Body of pancreas (tissue), 4 donors: ENCODE measurements at places on chromosomes 7 and 10.
A peak's percentile ranks its signal among the peaks of the same experiment; 100 is the strongest.

DNA sequence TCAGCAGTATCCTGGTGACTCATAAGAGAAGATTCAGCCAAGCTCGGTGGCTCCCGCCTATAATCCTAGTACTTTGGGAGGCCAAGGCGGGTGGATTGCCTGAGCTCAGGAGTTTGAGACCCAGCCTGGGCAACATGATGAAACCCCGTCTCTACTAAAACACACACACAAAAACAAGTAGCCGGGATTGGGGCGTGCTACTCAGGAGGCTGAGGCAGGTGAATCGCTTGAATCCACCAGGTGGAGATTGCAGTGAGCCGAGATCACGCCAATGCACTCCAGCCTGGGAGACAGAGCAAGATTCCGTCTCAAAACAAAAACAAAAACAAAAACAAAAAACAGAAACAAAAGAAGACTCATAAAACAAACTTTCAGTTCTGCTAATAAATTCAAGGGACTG, 551.1 kb upstream of the POT1 start:
- DNase-seq: no peak

DNA sequence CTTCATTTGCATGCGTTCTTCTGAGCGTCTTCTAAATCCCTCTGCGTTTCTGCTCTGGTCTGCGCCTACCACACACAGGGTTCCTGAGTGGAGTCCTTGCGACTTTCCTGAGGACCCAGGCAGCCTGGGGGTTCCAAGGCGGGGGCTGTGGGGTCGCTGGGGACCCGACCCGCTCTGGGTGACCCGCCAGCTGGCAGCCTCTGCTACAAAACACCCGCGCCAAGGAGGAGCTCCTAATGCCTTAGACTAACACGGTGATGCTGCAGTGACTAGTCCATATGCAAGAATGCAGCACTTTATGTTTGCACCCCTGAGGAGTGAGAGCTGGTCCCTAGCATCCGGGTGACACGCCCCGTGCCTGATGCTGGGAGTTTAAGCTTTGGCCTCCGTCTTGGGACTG, 367.0 kb upstream of the POM121L12 start:
- no peak for DNase-seq

DNA sequence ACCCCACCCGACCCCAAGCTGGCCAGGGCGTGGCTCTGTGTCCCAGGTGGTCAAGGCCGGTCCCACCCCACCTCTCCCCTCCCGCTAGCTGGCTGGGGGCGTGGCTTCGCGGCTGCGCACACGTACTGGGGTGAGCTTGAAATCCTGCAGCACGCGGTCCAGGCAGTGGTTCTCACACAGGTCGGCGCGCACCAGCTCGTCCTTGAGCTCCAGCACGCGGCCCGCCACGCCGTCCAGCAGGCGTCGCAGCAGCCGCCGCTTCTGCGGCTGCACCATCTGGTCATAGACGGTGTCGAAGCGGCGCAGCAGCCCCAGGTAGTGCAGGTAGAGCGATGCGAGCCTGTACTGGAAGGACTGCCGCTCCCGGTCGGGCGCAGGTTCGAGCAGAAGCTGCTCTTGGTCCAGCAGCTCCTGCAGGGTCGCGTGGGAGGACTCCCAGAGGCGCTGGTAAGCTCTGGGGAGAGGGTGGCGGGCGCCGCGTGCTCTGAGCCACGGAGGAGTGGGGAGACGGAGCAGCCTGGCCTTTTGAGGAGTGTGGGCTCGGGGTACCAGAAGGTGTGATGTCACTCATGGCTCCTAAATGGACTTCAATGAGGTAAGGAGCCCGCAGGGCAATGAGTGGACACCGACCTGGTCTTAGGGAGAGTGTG, 5.8 kb downstream of the H2BK1 start:
- DNase-seq: no peak

DNA sequence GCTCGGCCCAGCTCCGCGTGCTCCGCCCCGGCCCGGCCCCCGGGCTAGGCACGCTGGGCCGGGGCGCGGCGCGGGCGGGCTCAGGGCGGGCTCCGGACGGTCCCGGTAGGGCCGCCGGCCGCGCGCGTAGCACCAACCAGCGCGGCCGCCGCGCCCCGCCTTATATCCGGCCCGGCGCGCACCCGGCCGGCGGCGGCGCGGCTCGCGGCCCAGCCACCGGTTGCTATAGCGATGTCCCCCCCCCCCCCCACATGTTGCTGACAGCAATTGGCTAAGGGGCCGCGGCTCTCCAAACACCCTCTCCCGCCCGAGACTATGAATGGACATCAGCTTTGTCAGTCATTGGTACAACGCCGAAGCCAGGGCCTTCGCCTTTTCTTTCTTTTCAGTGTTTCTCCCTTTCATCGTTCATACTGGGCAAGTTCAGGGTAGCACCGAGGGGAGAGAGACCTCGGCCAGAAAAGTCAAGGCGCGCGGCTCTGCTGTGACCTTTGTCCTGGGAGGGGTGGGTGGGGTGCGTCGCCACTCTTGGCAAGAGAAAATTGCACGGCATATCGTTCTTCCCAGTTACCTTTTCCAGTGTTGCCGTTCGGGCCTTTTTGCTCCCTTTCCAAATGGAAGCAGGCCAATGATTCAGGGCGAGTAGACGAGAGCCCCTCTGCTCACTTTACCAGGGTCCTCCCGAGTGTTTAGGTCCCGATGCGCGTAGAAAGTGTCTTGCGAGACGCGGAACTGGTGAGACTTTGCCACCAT, 354.2 kb downstream of the DNAJB6 start:
- DNase-seq: peak; percentile 29

DNA sequence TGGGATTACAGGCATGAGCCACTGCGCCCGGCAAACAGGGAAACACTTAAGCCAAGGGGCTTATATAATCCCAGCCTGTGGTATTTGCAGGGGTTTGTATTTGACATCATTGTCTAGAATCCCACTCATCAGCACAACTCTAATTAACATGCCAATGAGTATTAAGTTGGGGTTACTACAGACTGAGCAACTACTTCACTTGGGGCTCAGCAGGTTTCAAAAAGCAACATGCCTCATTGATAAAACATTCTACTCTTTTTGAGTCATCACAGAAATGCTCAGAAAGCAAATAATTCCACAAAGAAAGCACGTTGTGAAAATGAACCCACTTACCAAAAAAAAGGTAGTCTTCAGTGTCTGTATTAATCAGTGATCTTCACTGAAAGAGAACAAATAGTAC, 236.9 kb upstream of the CELF2 start:
- no peak for DNase-seq

DNA sequence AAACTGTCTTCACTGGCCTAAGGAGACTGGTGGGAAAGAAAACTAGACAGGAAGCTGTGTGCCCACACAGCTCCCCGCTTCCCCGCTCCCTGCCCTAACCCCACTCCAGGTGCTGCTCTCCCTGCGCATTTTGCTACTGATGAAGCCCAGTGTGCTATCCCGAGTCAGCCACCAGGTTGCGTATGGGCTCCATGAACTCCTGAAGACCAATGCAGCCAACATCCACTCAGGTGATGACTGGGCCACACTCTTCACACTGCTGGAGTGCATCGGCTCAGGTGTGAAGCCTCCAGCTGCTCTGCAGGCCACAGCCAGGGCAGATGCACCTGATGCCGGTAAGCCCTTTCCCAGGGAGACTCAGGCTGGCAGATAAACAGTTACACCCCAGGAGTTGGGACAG, 20.3 kb upstream of the NFKB2 start:
- DNase-seq: no peak

GRCh38 chr10:30811276-30812017, 181.9 kb upstream of the LYZL2 start:
- no peak for DNase-seq

GRCh38 chr7:87934699-87935383, 790 bp downstream of the ADAM22 start:
- DNase-seq: no peak

GRCh38 chr7:157909370-157909769, 572.6 kb downstream of the DNAJB6 start:
- DNase-seq: no peak

DNA sequence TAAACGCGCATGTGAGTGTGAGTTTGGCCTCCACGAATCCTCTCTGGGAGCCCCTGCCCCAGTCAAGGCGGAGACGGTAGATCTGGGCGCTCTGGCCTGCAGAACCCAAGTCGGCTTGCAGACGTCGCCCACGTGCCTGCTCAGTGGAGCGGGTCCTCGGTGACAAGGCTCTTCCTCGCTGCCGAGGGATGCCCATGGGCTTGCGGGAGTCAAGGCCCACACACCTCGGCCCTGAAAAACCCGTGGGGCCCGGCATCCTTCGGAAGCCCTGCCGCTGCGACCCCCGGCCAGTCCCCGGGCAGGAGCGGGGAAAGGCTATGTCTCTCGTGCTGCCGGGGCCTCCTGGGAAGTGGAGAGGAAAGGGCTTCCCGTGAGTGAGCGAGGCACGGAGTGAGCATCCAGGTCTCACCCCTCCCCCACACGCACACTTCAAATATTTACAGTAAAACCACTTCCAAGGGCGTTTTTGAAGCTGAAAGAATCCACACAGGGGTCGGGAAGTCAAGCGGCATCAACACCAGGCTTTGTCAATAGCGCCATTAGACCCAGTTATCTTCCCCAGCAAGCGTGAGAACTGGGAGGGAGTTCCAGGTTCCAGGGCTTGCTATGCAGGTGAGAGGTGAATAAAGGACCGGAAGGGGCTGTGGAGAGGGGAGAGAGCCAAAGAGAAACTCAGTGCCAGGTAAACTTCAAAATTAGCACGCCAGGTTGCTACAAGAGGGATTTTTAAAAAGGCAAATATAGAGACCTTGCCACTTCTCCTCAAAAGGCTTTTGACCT, 1.1 kb upstream of the MNX1 start:
- peak; percentile 36 for DNase-seq

DNA sequence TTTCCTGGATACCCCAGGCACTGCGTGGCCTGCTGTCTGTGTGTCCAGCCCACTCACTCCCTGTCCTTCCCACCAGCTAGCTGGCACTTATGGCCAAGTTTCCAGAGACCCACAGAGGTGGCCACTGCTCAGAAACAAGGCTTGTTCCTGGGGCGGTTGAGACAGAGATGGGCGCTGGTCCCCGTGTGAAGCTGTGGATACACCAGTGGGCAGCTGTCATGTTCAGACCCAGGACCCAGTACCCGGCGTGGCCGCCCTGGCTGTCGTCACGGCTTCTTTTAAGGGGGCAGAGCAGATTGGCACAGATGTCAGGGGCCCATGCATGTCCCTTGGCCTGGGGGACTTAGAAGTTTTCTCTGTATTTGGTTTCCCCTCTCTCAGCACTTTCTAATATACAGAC, 36.3 kb downstream of the FOXL3 start:
- no peak for DNase-seq

DNA sequence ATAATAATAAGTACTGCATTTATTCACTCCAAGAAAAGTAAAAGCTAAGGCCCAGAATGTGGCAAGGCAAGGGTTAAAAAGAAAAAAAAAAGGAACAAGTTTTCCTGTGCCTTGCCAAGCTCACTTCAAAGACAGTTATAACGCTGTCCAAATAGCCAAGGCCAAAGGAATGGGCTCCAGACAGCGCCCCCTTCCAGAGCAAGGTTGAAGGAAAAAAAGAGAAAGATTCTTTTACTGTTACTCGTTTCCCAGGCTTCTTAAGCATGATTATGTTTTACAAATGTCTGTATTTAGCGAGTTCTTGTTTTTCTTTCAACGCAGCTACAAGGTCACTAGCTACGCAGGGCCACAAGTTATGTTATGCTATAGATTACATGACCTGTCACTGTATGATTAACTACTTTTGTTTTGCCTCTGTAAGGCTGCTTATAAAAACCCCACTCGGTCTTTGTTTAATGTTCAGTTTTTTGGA, 9.1 kb upstream of the EIF4H start:
- peak; percentile 74 for DNase-seq

- DNase-seq: no peak
These were observed 186.6 kb upstream of the LYZL1 start for GRCh38 chr10:29102233-29102632.

DNA sequence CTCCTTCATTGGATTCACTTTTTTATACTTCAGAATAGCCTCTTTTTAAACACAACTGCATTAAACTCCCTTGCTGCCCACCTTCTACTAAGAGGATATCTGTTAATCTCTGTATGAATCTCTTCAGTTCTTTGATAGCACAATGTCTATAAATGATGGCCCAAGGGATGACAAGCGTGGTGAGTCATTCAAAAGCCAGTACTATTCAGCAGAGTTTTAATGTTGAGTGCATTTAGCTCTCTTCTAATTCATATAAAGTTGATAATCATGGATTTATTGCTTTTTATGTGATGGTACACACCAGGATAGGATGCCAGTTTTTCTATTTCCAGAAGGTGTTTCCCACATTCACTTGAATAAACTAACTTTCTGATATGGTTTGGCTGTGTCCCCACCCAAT, 57.4 kb upstream of the HECTD2 start:
- DNase-seq: no peak

DNA sequence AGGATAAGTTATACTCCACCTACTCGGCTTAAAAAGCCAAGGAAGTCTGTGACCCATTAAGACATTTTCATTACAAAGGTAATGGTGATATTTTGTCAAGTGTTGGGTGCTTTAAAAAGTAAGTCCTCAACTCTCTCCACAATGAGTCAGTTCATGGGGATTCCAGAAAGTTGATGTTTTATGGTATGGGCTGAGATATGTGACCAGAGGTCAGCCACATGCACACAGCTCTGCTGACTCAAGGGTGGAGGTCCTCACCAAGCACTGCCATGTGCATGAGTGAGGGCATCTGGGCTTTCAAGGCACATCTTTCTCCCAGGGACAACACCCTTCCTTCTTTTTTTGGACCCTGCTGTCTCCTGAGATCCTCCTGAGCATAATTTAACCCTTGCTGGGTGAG, 292.9 kb downstream of the PTEN start:
- DNase-seq: no peak

GRCh38 chr10:119517235-119518141, 25.0 kb downstream of the RGS10 start:
- DNase-seq: no peak

DNA sequence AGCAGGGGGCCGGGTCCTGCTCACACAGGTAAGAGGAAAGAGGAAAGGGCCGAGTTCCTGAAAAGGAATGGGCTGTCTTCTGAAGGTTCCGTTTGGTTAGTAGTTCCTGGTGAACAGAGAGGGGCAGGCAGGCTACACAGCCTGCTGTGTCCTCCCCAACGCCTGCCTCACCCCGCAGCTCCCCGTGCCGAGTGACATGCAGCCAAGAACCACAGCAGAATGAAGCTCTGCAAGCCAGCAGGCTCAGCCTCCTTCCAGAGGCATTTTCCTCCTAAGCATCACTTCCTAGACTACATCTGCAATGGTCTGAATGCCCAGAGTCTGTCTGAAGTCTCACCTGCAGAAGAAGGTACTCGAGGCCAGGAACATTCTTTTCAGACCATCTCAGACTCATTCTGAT, 202.4 kb upstream of the TCERG1L start:
- DNase-seq: no peak

- no peak for DNase-seq
These were observed 8.4 kb upstream of the MARVELD1 start for GRCh38 chr10:97705006-97705670.

- DNase-seq: no peak
These were observed 16.8 kb upstream of the GPR15LG start for GRCh38 chr10:84156768-84157167.

GRCh38 chr10:86295351-86295750, 71.2 kb downstream of the GRID1 start:
- no peak for DNase-seq

GRCh38 chr7:99792967-99793366, 9.0 kb upstream of the CYP3A4 start:
- no peak for DNase-seq
